ENCODE measurements at places on chromosomes 13 and 19.

DNA sequence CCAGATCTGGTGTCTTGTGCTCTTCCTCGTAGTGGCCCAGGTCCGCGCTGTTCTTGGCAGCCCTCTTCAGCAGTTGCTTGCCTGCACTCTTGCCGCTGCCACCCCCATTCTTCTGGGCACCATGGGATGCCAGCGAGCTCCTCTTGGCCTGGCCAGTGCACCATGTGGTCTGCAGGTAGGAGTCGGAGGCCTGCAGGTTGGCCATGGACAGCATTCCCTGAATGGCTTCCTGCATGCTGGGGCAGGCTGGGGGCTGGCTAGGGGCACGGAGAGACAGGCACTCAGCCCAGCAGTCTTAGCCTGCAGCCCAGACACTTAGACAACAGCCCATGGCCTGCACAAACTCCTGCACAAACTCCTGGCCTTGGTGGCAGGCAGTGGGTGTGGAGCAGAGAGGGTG, 234.9 kb downstream of the TUBA3C start:
- no peak for DNase-seq

- DNase-seq, result no peak
Observed at GRCh38 chr13:52421216-52421615, 15.2 kb upstream of the THSD1 start.

- DNase-seq, result no peak
Observed at GRCh38 chr19:16473875-16474392, 2.2 kb upstream of the EPS15L1 start.

GRCh38 chr13:113139577-113139976, 17.0 kb downstream of the F10 start:
- no peak for DNase-seq

DNA sequence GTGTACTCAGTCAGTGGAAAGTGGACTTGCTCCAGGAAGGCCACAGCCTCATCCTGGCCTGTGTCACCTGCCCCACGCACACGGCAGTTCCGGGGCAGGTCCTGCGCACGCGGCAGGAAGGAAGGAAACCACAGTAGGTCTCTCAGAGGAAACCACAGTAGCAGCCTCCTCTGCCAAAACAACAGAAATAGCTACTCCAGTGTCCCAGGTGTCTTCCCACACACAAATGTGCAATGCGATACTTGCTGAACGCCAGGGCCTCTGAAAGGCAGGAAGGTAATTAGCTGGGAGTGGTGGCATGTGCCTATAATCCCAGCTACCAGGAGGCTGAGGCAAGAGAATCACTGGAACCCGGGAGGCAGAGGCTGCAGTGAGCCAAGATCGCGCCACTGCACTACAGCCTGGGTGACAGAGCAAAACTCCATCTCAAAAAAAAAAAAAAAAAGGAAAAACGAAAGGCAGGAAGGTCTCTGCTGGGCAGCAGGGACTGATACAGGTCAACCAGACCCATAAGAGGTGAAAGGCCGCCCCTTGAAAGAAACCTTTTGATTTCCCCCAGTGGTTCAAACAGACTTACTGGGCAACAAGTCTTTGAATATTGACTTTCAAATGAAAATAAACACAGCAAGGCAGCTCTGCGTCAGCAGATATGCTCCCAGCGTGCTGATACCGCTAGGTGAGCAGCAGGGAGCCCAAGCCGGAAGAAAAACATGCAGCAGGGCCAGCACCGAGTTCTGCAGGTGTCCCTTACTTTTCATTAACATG, 49.5 kb downstream of the CRYL1 start:
- DNase-seq, result peak; percentile 66

DNA sequence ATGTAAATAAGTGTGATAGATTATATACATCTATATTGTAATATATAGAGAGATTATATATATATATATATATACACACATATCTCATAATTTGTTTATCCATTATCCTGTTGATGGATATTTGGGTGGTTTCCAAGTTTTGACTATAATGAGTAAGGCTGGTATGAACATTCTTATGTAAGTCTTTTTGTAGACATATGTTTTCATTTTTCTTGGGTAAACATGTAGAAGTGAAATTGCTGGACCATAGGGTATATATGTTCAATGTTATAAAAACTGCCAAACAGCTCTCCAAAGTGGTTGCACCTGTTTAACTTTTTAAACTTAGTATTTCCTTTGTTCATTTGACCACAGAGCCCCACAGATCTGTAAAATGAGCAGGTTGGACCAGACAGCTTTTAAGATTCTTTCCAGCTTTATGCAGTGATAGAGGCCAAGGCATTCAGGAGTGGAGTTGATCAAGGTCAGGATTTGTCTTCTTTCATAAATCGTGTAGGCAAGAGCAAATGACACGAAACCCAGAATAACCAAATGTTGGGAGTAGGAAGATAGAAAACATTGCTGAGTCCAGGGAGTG, 21.7 kb upstream of the KATNAL1 start:
- DNase-seq, result no peak

DNA sequence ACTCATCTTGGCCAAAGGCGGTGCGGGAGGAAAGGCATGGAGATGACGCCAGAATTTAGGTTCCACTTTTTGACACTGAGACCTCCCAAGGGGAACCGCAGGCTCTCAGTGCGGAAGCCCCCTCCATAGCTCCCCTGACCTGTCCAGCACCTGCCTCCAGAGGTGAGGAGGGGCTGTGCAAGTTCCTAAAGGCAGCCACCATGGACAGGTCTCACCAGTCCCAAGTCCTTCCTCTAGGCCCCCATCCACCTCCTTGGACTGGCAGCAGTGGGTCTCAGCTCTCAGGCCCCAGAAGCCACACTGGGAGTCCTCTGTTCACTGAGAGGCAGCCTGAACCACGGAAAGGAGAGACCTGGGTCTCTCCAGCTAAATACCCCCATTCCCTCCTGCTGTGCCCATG, 31.6 kb upstream of the TSHZ3 start:
- no peak for DNase-seq

GRCh38 chr13:85698256-85698655, 101.0 kb downstream of the SLITRK6 start:
- no peak for DNase-seq

DNA sequence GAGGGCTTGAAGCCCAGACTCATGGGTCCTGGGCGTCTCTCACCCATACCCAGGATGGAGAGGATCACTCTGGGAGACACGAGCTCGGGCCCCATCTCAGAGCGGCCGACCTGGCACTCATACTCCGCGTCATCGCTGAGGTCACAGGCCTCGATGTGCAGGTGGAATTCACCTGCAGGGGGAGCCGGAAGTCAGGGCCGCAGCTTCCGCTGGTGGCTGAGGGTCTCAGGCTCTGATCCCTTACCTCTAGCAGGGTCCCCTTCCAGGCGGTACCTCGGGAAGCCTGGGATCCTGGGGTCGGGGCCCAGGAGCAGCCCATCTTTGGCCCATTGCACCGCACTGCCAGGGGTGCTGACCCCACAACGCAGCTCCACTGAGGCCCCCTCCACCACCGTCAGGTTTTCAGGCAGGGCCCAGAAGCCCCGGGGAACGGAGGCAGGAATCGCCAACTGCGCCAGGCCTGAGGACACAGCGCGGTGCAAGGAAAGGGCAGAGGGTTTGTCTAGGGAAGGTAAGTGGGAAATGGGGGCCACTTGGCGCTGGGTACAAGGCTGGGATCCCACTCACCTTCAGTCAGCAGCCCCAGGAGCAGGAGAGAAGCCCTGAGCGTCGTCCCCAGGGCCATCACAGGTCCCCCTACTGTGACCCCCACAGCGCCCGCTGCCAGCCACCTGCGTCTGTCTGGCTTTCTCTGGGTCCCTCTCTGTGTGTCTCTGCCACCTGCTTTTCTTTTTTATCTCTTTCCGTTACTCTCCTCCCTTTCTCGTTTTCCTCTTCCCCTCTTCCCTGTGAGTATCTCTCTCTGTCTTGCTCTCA, 883 bp downstream of the NPHS1 start:
- no peak for DNase-seq

Data from T follicular helper cell (primary cell).